ENCODE measurements at places on chromosomes 1 and 21. TPM values are rescaled to one million over a fixed set of nuclear protein-coding genes. Genes with fewer than 3 reads are reported as not detected.

Gene GGPS1
- total RNA-seq, result 26.2 TPM

Gene RNASEL
- total RNA-seq, result 19.5 TPM

Gene AGBL4
- total RNA-seq, result 0.24 TPM

DNA sequence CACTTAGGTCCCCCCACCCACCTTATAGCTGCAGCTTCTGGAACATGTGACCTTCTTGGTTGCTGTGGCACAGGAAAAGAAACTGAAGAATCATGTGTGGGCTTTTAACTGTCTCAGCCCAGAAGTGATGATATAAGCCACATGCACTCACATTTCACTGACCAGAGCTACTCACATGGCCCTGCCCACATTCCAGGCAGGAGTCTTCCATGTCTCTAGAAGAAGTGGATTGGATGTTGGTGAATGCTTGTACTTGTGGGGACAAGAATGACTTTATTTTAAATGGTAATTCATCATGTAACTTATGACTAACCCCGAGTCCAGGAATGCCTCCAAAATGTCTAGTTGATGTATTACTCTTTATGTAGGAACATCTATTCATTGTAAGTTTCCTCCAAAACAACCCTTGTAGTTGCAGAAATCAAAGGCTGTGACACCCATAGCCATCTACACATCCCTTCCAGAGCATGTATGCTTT lies 15.8 kb upstream of the CAMK1G start:
- no peak for DNase-seq

GRCh38 chr1:229124520-229125124 lies 146.3 kb upstream of the RAB4A start:
- DNase-seq, result no peak

GRCh38 chr1:173097001-173097400 lies 46.3 kb upstream of the TNFSF18 start:
- no peak for DNase-seq

DNA sequence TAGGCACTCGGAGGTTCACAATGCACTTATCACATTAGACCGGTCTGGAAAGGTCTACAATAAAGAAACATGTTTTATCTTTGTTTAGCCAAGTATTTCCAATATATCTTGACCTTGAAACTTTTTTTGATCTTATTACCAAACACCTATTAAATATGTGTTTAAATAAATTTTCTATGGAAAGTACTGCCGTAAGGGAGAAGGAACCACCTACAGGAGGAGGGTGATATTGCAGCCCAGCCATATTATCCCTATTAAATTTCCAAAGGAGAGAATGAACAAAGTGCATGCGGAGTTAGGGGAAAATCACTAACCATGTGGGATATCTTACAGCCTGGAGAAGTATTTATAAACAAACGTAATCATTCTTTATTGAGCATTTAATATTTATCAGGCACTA lies 14.5 kb downstream of the BRINP2 start:
- no peak for DNase-seq

- DNase-seq, result peak; percentile 22
These were observed 585 bp upstream of the AHCTF1 start for GRCh38 chr1:246932366-246932700.

DNA sequence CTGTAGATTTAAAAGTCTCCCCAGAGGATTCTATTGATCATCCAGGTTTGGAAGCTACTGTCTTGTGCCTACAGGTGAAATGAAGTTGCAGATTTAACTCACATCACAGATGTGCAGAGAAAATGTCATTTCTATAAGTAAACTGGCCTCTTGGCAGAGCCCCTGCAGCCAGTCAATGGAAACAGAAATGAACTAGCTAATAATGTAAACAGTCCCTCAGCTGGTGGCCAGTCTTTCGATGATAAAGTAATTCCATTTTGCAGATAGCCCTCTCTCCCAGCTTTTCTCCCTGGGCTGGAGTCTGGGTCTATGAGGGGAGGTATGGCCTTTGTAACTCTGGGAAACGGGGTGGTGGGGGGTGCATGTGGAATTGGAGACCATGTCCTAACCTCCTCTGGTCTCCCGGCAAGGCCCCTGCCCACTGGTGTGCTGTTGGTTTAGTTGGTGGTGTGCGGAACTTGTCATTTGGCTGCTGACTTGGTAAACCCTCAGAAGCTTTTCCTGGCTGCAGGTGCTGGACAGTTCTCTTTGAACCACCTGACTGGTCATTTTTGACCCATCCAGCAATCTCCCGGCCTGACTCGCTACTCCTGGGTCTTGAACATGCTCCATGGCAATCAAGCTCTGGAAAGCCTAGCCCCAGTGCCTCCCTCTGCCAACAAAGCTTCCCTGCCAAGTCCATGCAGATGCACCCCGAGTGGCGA lies 14.9 kb downstream of the TBX19 start:
- no peak for DNase-seq

DNA sequence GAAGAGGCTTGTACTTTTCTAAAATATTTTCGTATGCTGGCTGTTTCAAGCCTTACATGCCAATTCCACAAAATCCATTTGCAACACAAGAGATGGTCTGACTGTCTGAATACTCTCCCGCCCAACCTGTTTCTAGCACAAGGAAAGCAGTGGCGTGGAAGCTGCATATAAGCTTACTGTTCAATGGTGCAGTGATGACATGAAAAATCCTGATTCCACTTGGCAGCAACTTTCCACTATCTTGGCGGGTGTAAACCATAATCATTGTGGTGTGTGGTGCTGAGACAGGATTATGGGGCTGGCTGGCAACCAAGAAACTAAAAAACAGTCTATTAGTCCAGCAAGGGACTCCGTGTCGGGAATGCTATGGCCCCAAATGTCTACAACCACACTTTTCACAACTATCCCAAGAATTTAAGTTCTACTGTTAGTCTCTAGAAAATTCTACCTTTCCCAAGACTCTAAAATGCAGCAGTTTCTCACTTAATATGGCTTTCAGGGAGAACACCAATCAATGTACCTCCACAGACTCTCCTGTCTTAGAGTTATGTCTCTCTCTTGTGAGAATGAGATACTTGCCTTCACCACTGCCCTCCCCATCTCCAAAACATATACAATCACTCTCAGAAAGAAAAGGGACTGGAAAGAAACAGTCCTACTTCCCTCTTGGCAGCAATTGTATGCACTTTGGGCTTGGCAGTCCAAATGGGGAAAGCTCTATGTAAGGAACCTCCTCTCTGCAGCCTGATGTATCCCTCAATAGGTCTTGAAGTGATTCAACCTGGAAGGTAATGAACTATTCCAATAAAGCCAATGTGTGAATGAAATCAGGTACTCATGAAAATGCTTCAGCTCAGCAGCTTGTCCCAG lies 9.5 kb downstream of the COLGALT2 start:
- no peak for DNase-seq

- no peak for DNase-seq
These were observed 134.8 kb upstream of the DPT start for GRCh38 chr1:168863772-168864171.

Data from colonic mucosa (tissue), 4 donors.